ENCODE measurements at places on chromosomes 7 and 10.

DNA sequence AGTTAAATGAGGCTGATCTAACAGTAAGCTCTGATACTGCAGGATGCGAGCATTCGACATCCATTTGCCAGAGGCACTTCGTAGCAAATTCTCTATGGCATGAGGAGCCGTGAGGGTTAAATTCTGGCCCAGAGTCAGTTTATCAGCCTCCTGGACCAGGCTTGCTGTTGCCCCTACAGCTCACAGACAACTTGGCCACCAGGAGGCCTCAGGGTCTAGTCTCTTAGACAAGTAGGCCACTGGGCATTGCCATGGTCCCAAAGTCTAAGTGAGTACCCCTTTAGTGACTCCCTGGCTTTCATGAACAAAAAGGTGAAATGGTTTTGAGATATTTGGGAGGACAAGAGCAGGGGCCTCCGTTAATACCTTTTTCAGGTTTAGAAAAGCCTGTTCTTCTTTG lies 178.0 kb upstream of the MBL2 start:
- DNase-seq: no peak

DNA sequence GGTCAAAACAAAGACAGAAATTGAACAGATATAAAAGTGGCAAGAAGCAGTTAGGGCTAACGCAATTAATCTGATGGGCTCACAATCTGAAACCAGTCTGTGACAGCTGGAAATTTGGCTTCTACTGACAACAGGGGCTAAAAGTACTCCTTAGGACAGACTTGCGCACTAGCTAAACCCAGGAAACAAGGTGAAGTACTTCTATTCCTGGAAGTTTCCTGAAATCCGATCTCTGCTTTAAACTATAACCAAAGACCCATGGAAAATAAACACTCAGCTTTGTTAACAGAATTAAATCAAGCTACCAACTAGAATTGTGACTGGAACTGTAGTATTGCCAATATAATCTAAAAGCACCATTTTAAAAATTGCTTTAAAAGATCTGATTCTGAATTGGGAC lies 520.2 kb upstream of the ZWINT start:
- DNase-seq: no peak

DNA sequence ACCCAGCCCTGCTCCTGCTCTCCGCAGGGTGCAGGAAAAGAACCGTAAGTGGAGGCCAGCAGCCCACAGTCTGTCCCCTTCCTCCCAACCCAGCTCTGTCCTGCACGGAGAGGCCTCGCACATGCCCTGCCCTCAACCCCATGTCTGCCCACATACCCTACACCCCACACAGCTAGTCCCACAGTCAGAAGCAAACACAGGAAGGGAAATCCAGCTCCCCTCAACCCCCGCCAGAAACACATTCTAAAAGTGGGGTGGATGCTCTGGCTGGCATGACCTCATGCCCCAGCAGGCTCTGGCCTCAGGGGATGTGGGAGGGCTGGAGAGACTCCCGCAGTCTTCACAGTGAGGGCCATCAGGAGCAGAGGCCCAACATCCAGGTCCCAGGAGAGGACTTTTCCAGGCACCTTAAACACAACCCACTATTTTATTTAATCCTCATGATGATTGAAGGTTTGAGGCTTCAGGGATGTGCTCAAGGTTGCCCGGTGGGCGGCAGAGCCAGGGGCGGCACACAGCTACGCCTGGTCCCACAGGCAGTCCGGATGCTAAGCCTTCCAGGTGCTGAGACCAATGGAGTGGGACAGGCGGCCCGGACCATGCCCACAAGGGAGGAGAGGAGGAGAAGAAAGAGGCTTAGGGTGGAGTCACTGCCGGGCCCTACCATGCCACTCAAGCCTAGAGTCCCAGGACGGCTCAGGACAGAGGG lies 29.9 kb downstream of the CALML5 start:
- DNase-seq: no peak

DNA sequence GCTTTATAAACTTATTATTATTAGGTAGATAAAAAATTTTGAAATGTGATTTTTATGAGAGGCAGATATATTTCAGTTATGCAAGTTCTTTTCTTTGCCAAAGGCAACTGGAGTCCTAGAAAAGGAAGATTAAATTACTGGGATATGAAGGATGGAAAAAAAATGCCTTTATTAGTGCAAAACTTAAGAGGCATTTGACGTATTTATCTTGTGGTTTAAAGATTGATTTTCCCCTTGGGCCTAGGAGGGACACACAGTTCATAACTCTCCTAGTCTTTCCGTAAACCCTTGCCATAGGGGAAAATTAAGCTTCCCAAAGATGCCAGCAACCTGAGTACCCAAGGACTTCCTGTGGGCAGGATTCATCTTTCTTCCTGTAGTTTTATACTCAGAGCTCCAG lies 3.1 kb upstream of the STEAP4 start:
- no peak for DNase-seq

DNA sequence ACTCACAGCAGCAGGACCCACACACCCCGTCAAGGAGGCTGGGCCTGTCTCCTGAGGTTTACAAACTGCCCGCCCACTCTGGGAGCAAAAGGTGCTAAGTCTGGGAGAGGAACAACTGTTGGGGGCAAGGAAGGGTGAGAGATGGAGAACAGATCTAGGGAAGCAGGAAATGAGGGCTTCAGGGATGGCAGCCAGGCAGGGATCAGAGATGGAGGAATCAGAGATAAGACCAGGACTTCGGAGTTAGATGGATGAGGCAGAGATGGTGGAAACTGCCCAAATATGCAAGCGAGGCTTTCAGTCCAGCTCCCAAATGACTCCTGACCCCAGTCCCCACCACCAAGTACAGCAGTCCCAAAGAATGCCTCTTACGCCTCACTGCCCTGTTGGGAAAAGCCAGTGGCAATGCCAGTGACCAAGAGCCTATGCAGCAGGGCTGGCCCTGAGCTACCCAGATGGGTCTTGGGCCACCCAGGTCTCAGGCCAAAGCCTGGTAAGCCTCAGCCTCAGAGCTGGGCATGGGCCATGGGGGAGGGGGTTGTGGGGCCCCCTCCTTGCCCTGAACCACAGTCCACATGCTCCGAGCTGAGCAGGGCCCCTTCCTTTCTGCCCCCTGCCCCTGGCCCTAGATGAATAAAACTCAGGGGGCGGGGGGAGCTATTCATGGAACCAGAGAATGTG lies 39.5 kb upstream of the SLF2 start:
- no peak for DNase-seq

- DNase-seq: peak; percentile 62
Measured at GRCh38 chr10:25061711-25062449, 45.5 kb downstream of the THNSL1 start.

GRCh38 chr7:28700096-28700495 lies 258.0 kb downstream of the TRIL start:
- DNase-seq: no peak

GRCh38 chr10:11468126-11468742 lies 143.2 kb downstream of the USP6NL start:
- no peak for DNase-seq

GRCh38 chr7:152735443-152736004 lies 24.0 kb upstream of the ACTR3B start:
- no peak for DNase-seq

GRCh38 chr7:135914346-135914745 lies 62.8 kb downstream of the MTPN start:
- DNase-seq: no peak

DNA sequence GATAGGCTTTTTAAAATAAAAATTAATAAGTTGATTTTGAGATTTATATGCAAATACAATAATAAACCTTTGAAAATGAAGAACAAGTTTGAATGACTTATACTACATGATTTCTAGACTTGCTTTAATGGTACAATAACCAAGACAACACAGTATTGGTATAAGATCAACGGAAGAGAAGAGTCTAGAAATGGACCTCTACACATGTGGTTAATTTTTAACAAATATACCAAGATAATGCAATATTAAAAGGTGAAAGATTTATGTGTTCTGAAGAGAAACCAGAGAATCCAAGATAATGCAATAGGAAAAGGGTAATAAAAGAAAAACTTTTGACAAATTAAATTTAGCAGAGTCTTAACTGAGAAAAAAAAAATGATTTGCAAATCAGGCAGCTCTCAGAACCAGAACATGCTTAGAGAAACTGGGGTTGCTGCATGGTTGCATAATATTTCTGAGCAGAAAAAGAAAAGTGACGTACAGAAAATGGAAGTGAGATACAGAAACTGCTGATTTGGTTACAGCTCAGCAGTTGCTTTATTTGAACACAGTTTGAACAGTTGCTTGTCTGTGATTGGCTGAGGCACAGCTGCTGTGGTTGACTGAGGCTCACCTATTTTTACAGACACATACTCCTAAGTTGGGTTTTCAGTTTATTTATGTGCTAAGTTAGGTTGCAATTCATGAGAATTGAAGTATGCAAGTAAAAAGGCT lies 365.9 kb downstream of the CRPPA start:
- DNase-seq: no peak

DNA sequence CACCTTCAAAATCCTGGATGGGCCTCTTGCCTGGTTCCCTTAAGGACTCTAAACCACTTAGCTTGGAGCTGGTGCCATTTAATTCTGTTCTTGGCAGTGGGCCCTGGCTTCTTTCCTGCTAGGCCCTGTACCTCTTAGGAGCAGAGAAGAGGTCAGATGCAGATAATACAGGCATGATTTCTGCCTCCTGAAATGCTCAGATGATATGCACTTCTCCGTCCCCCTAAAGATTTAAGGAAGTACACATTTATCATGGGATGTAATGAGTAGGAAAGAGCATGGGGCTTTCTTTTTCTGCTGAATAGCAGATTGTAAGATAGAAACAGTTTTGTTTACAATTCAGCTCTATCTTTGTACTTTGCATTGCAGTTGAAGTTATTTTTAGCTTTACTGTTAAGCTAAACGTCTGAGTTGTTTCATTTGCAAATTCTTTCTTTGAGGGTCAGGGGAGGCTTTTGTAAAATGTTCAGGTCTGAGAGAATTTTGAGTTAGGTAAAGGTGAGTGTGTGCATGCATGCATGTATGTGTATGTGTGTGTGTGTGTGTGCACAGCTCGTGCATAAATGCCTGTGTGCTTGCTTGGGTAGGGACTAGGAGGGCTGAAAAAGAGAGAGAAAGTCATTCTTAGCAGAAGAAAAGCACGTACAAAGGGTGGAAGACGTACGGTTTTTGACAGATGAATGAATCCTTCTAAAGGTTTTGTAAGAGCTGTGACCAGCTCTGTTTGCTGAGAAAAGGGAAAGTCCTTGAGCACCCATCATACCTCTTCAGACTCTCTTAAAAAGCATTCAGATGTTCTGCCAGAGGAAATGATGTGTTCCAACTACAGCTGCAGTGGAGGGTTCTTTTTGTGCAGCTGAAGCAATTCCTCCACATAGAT lies 364.2 kb downstream of the AUTS2 start:
- no peak for DNase-seq

GRCh38 chr7:13731643-13732042 lies 257.8 kb downstream of the ETV1 start:
- DNase-seq: no peak

DNA sequence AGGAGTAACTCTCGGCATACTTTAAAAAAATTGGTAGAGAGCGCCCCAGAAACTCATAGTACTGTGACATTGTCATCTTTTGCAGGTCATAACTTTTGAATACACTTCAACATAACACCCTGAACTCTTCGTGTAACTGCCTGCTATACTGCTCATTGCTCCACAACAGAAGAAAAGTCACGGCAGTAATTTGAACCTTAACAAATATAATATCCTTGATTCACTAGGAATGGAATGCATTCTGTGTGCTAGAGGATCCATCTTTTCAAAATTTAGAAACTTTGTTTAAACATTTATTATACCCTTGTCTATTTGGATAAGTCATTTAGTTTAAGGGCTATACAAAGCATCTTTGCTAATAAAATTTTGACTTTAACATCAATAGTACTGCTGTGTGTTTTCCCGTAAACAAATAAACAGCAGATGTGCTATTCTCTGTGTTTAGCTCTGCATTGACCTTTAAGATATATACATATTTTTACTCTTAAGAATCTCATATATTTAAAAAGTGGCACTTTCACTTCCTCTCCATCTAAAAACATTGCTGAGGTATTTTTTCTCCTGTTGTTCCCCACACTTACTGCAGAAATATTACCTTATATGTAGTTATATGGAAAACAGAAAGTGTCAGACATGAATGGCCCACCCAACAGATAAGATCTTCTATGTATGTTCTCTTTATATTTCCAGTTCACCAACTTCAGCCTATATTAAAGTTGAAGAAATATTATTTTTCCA lies 217.6 kb upstream of the TMEM229A start:
- DNase-seq: no peak

- no peak for DNase-seq
Measured at GRCh38 chr7:26588511-26588910, 275.9 kb downstream of the SKAP2 start.

- peak; percentile 37 for DNase-seq
Measured at GRCh38 chr10:131177431-131178327, 133.8 kb downstream of the TCERG1L start.

DNA sequence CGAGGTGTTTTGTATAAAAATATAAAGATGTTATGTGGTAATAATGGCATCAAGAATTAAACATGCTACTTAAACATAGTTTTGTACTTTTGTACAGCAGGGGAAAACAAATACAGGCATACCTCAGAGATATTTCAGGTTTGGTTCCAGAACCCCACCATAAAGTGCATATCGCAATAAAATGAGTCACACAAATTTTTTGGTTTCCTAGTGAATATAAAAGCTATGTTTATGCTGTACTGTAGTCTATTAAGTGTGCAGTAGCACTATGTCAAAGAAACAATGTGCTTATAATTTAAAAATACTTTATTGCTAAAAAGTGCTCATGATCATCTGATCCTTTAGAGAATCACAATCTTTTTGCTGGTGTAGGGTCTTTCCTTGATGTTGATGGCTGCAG lies 17.8 kb downstream of the LRRTM3 start:
- no peak for DNase-seq

GRCh38 chr10:125023255-125023654 lies 81.3 kb downstream of the ZRANB1 start:
- no peak for DNase-seq

- DNase-seq: peak; percentile 83
Measured at GRCh38 chr7:100465702-100466311, 1.7 kb upstream of the SPACDR start.

DNA sequence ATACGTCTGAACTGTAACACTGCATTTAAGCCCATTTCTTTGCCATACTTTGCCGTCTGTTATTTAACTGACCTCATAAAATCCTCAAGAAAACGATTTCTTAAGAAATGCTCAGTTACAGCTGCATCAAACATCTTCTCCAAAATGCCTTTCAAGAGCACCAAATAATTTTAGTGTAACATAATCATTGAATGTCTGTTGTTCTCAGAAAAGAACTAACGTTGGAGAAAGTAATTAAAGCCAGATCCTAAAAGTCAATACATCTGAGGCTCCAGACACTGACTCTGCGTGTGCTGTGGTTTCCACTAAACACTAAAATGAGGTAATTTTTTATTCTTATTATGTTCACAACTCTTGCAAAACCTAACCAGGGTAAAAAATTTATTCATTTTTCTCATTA lies 63.7 kb upstream of the LRRC17 start:
- no peak for DNase-seq

- no peak for DNase-seq
Measured at GRCh38 chr10:71980181-71981014, 16.2 kb downstream of the CHST3 start.

- no peak for DNase-seq
Measured at GRCh38 chr10:86299562-86299961, 67.0 kb downstream of the GRID1 start.

- no peak for DNase-seq
Measured at GRCh38 chr7:103958284-103958818, 31.1 kb downstream of the RELN start.

GRCh38 chr7:79909176-79909575 lies 225.5 kb upstream of the GNAI1 start:
- DNase-seq: no peak

GRCh38 chr7:92671505-92672169 lies 81.4 kb upstream of the FAM133B start:
- DNase-seq: no peak

GRCh38 chr10:1814556-1814955 lies 77.2 kb upstream of the ADARB2 start:
- no peak for DNase-seq

GRCh38 chr7:128946936-128947830 lies 9.5 kb downstream of the IRF5 start:
- peak; percentile 56 for DNase-seq
